Activated naive CD8-positive, alpha-beta T cell treated with anti-CD3 and anti-CD28 coated beads for 36 hours (primary cell): ENCODE measurements at places on chromosomes 3 and 15.

- no peak for DNase-seq
- H3K4me1 ChIP-seq, result no peaks in the 10 kb centered on the region
- H3K4me3 ChIP-seq, result no peak overlapping the region
- no peak overlapping the region for H3K27ac ChIP-seq
- H3K27me3 ChIP-seq, result peaks cover 8% of the 10 kb centered on the region
Measured at GRCh38 chr15:80811781-80812315, 32.7 kb downstream of the CEMIP start.

GRCh38 chr15:89836267-89837133 is 21.8 kb upstream of the ANPEP start:
- no peaks in the 10 kb centered on the region for H3K27me3 ChIP-seq
- H3K4me1 ChIP-seq, result peaks cover 2% of the 10 kb centered on the region
- DNase-seq, result no peak
- H3K4me3 ChIP-seq, result no peak overlapping the region
- peaks cover 8% of the 10 kb centered on the region for H3K36me3 ChIP-seq
- no peak overlapping the region for H3K27ac ChIP-seq

- no peak overlapping the region for H3K4me3 ChIP-seq
- DNase-seq, result no peak
- H3K27ac ChIP-seq, result no peak overlapping the region
- peaks cover 44% of the 10 kb centered on the region for H3K4me1 ChIP-seq
- peaks cover 58% of the 10 kb centered on the region for H3K36me3 ChIP-seq
- H3K27me3 ChIP-seq, result no peaks in the 10 kb centered on the region
Measured at GRCh38 chr3:196749125-196749524, 9.5 kb downstream of the PAK2 start.

GRCh38 chr3:190617185-190617584 is 103.3 kb downstream of the IL1RAP start:
- H3K4me3 ChIP-seq, result peak overlapping the region; percentile 6
- H3K27ac ChIP-seq, result peak overlapping the region; percentile 87
- H3K36me3 ChIP-seq, result peaks cover 49% of the 10 kb centered on the region

DNA sequence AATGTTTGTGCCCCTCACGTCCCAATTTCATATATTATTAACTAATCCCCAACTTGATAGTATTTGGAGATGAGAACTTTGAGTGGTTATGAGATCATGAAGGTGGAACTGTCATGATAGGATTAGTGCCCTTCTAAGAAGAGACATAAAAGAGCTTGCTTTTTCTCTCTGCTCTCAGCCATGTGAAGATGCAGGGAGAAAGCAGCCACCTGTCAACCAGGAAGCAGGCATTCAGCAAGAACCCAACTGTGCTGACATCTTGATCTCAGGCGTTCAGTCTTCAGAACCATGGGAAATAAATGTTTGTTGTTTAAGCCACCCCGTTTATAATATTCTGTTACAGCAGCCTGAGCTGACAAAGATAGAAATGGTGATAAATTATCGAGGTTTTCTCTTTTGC is 278.7 kb upstream of the KCNMB2 start:
- H3K4me3 ChIP-seq, result no peak overlapping the region
- peaks cover 1% of the 10 kb centered on the region for H3K4me1 ChIP-seq
- no peak overlapping the region for H3K27ac ChIP-seq
- no peak for DNase-seq

DNA sequence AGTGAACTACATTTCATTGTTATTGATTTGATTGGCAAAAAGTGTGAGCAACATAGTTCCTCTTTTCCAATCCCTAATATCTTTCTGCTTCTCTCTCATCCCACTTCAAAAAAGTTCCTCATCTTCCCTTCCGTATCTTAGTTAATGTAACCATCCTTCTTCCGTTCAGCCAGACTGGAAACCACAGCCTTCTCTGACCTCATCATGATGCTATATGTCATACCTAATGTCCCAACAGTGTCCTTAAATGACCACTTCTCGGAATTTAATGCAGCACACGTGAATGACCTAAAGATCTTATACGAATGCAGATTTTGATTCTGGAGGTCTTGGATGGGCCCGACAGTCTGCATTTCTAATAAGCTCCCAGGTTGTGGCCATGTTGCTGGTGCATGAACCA is 320.3 kb upstream of the SATB1 start:
- no peak for DNase-seq
- H3K4me1 ChIP-seq, result peaks cover 64% of the 10 kb centered on the region
- H3K36me3 ChIP-seq, result peaks cover 19% of the 10 kb centered on the region
- peak overlapping the region; percentile 19 for H3K4me3 ChIP-seq
- H3K27ac ChIP-seq, result peak overlapping the region; percentile 78

DNA sequence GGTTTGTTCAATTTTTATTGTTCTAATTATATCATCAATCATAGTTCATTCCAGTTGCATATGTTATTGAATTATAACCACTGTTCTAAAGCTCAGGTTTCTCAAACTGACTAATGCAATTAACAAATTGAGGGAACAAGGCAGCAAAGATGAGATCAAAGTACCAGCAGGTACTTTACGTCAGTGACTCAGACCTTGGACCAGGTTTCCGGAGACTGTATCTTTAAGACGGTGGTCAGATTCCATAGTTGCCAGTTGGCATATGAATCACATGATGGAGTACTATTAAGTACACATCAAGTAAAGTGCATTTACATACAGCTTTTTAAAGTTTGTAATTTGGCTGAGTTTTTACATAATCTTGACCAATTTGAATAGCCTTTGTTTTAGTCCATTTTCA is 583.6 kb upstream of the ROBO2 start:
- no peak for DNase-seq

DNA sequence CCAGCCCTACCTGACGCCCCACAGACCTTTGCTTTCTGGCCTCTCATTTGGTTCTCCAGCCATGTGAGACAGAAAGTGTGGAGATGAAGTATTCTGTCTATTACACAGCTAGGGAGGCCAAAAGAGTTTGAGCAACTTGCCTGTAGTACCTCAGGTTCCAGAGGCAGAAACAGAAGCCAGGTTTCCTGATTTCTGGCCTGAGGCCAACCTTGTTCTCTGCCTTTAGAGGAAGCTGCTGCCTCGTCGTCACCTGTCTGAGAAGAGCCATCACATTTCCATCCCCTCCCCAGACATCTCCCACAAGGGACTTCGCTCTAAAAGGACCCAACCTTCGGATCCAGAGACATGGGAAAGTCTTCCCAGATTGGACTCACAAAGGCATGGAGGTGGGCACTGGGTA is 3.8 kb downstream of the IL17RE start:
- no peak for DNase-seq
- no peak overlapping the region for H3K27ac ChIP-seq
- H3K4me3 ChIP-seq, result no peak overlapping the region
- no peaks in the 10 kb centered on the region for H3K36me3 ChIP-seq
- H3K4me1 ChIP-seq, result peaks cover 30% of the 10 kb centered on the region

- peaks cover 39% of the 10 kb centered on the region for H3K27me3 ChIP-seq
- DNase-seq, result no peak
- no peak overlapping the region for H3K27ac ChIP-seq
- no peak overlapping the region for H3K4me3 ChIP-seq
- peaks cover 6% of the 10 kb centered on the region for H3K4me1 ChIP-seq
Measured at GRCh38 chr15:53982876-53983275, 4.6 kb downstream of the UNC13C start.

GRCh38 chr15:85518979-85519761 is 138.8 kb downstream of the AKAP13 start:
- H3K4me1 ChIP-seq, result peaks cover 39% of the 10 kb centered on the region
- H3K27me3 ChIP-seq, result no peaks in the 10 kb centered on the region
- no peak for DNase-seq
- no peak overlapping the region for H3K4me3 ChIP-seq
- peaks cover 18% of the 10 kb centered on the region for H3K36me3 ChIP-seq

GRCh38 chr3:71515636-71516365 is 67.7 kb downstream of the FOXP1 start:
- H3K27ac ChIP-seq, result no peak overlapping the region
- H3K4me3 ChIP-seq, result no peak overlapping the region
- H3K36me3 ChIP-seq, result peaks cover 8% of the 10 kb centered on the region
- H3K27me3 ChIP-seq, result no peaks in the 10 kb centered on the region
- H3K4me1 ChIP-seq, result peaks cover 5% of the 10 kb centered on the region

DNA sequence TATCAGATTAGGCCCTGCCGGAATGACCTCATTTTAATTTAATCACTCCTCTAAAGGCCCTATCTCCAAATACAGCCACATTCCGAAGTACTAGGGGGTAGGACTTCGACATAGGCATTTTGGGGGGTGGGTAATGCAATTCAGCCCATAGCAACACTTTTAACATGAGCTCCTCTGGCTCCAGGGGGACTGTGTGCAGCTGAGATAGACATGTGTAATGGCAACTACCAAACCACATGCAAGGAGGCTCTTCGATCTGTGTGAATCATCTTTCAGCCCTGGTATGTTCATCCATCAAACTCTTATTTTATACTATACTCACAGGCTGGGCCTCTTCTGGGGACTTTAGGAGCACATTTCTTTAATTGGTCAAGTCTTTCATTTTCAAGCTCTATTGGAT is 57.4 kb upstream of the PPARG start:
- H3K27ac ChIP-seq, result no peak overlapping the region
- DNase-seq, result no peak
- peaks cover 3% of the 10 kb centered on the region for H3K36me3 ChIP-seq

GRCh38 chr3:140748903-140749302 is 71.0 kb downstream of the TRIM42 start:
- no peaks in the 10 kb centered on the region for H3K27me3 ChIP-seq
- H3K36me3 ChIP-seq, result no peaks in the 10 kb centered on the region
- no peak overlapping the region for H3K4me3 ChIP-seq
- DNase-seq, result no peak
- no peak overlapping the region for H3K27ac ChIP-seq
- peaks cover under 1% of the 10 kb centered on the region for H3K4me1 ChIP-seq

DNA sequence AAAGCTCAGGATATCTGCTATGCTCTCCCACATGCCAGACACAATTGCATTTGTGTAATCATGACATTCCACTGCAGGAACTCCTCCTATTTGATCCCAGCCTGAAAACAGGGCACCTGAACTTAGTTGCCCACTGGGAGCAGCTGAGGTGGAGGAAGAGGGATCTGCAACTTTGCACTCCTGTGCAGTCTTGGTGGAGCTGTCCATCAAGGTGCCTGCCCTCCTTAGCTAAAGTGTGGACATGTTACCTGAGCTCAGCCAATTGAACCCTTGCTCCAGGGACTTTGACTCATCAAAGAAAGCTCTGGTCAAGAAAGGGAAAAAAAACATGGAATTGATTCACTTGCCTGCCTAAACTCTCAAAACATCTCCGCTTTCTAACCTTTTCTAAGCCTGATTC is 33.3 kb upstream of the TUBGCP5 start:
- no peaks in the 10 kb centered on the region for H3K4me1 ChIP-seq
- H3K27ac ChIP-seq, result no peak overlapping the region
- DNase-seq, result no peak
- H3K4me3 ChIP-seq, result no peak overlapping the region
- H3K27me3 ChIP-seq, result peaks cover 4% of the 10 kb centered on the region

- no peak overlapping the region for H3K27ac ChIP-seq
- H3K4me3 ChIP-seq, result no peak overlapping the region
- peaks cover 35% of the 10 kb centered on the region for H3K36me3 ChIP-seq
- H3K4me1 ChIP-seq, result peaks cover 5% of the 10 kb centered on the region
Measured at GRCh38 chr15:48170981-48171380, 7.1 kb downstream of the MYEF2 start.

GRCh38 chr15:28993051-28993719 is 107.4 kb downstream of the APBA2 start:
- no peaks in the 10 kb centered on the region for H3K27me3 ChIP-seq
- H3K36me3 ChIP-seq, result peaks cover 10% of the 10 kb centered on the region
- H3K27ac ChIP-seq, result peak overlapping the region; percentile 83
- DNase-seq, result no peak
- no peak overlapping the region for H3K4me3 ChIP-seq
- H3K4me1 ChIP-seq, result peaks cover 60% of the 10 kb centered on the region

GRCh38 chr15:81279621-81280485 is 44.1 kb downstream of the STARD5 start:
- H3K4me1 ChIP-seq, result peaks cover 53% of the 10 kb centered on the region
- no peak overlapping the region for H3K4me3 ChIP-seq
- DNase-seq, result no peak
- H3K36me3 ChIP-seq, result peaks cover 28% of the 10 kb centered on the region
- no peaks in the 10 kb centered on the region for H3K27me3 ChIP-seq
- no peak overlapping the region for H3K27ac ChIP-seq

- no peaks in the 10 kb centered on the region for H3K27me3 ChIP-seq
- no peak overlapping the region for H3K27ac ChIP-seq
- H3K4me3 ChIP-seq, result no peak overlapping the region
- H3K4me1 ChIP-seq, result no peaks in the 10 kb centered on the region
- DNase-seq, result no peak
Measured at GRCh38 chr15:67613708-67614107, 71.2 kb downstream of the MAP2K5 start.

GRCh38 chr3:183551930-183552329 is 3.6 kb downstream of the KLHL6 start:
- no peaks in the 10 kb centered on the region for H3K27me3 ChIP-seq
- H3K4me3 ChIP-seq, result peak overlapping the region; percentile 99
- H3K36me3 ChIP-seq, result peaks cover 39% of the 10 kb centered on the region
- peaks cover 52% of the 10 kb centered on the region for H3K4me1 ChIP-seq
- no peak overlapping the region for H3K27ac ChIP-seq
- DNase-seq, result peak; percentile 27

DNA sequence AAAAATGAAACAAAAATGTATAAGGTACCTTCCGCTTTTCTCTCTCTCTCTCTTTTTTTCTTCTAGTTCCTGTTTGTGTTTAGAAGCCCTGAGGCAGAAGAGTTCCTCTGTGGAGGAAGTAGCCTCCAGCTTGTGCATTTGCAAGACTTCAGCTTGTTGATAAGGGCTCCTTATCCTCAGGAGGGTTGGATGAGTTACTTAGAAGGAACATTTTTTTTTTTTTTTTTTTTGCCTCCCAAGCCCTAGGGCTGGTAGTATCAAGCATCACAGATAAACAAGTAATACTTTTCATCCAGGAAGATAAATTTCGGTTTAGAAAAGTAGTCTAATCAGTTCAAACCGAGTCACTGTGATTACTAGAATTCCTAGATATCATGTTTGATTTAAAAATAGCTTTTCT is 91.0 kb upstream of the CBLB start:
- no peak overlapping the region for H3K27ac ChIP-seq
- H3K4me1 ChIP-seq, result peaks cover 7% of the 10 kb centered on the region
- no peaks in the 10 kb centered on the region for H3K27me3 ChIP-seq
- no peak for DNase-seq

GRCh38 chr3:65712140-65712539 is 326.6 kb downstream of the MAGI1 start:
- no peak overlapping the region for H3K4me3 ChIP-seq
- DNase-seq, result no peak
- no peaks in the 10 kb centered on the region for H3K27me3 ChIP-seq
- no peaks in the 10 kb centered on the region for H3K4me1 ChIP-seq
- H3K36me3 ChIP-seq, result no peaks in the 10 kb centered on the region
- H3K27ac ChIP-seq, result no peak overlapping the region

DNA sequence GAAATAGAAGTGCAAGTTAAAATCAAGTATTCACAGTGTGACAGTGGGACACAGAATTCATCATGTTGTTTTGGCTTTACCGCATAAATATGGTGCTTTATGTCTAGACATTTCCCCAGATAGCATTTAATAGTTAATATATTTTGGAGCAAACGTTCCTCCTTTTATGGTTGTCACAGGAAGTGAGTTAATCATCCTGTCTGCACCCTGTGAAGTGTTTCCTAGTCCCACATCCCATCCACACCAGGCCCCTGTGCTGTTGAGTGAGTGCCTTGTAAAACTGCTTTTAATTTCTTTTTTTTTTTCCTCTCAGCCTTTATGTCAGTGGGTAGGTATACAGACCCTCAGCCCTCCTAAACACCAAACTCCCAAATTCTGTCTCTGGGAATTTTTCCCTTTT is 393.7 kb downstream of the FEZF2 start:
- H3K27me3 ChIP-seq, result peaks cover 3% of the 10 kb centered on the region
- no peak overlapping the region for H3K4me3 ChIP-seq
- H3K27ac ChIP-seq, result no peak overlapping the region
- no peaks in the 10 kb centered on the region for H3K4me1 ChIP-seq
